ENCODE measurements at places on chromosomes 4 and X.

DNA sequence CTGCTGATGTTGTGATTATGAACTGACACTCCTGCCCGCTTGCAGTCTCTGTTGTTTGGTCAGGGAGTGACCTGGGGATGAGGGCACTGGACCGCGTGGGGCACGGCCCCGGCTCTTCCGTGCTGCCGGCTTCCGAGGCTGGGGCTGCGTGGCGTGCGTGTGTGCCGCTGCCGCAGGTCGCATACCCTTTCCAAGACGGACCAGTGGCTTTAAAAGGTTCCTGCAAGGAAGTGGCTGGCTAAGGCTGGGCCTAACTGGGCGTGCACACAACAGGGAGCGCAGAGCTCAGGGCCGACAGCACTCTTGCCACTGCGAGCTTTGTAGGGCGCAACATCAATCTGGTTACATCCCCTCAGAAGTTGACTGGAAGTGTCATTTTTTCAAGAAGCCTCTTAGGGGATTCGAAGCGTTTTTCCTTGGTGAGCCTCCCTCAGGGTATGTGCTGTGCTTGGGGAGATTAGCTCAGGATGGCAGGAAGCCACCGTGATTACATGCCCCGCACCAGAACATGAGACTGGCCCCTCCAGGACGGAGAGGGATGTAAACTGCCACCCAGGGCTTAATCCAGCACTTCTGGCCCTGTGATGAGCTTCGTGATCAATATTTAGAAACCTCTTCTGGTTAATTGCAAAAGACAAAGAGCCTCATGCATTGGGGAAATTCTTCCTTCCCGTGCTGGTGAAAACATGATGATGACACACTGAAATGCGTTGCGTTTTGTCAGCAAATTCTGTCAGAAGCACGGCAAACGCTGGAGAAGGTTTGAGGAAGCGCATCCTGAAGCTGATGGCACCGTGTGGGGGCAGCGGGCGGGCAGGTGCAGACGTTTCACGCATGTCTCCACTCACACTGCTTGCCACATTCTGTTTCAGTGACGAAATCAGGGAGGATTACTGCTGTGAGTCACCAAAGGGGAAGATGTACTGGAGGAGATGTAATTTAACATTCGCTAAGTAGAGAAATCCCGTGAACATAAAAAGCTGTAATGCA is 11.1 kb downstream of the MAEA start:
- no peak for DNase-seq

GRCh38 chrX:37779857-37780256 is at the start of gene CYBB:
CYBB (plus strand) TSS chrX:37780059; CDS start chrX:37780078, 19 bp downstream.
- DNase-seq: no peak

DNA sequence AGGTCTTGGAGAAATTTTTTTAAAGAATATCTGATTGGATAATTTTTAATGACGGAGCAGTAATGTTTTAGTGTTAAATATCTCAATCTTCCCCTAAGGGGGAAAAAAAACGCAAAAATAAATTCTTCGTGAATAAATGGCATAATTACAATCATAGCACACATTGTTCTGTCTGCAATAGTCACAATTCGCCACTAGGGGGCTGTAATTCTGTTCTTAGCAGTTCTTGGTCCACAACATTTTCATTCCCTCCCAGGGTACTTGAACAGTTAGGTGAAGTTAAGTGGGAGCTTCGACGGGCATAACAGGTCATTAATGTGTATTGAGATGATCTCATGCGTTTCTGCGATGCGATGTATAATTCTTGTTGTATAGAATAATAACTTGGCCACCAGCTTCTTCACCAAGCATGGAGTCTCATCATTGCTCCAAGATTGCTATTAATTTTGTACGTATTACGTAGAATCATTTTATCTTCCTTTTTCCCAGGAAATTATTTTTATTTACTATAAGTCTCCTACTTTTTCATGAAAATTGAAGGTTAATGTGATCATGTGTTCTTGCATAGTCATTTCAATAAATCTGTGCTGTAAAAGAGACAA is 27.2 kb downstream of the HTR2C start:
- no peak for DNase-seq

DNA sequence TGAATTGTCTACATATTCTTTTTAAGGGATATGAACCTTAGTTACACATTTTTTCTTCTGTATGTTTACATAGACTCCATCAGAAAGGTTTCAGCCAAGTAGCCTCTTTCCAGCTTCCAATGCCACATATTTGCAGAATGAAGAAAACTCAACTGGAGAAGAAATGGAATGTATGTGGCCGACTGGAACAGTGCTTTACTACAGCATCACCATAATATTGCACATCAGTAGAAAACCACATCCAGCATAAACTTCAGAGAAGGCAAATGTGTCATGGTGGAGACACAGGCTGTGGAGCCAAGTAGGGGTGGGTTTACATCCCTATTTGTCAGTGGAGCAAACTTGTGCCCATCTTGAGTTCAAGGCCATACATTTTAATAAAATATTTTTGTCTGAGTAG is 204.8 kb upstream of the LDB2 start:
- no peak for DNase-seq

DNA sequence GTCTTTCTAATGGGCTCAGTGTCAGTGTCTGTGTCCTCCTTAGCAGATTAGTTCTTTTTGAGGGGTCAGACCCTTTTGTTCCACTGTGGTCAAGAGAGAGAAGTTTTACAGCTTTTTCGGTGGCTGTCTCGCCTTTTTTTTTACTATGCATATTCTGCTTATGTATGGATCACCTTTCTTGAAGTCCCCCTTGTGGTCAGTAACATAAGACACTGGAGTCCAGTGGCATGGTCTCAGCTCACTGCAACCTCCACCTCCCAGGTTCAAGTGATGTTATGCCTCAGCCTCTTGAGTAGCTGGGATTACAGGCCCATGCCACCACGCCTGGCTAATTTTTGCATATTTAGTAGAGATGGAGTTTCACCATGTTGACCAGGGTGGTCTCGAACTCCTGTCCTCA is 54.0 kb upstream of the PGRMC2 start:
- DNase-seq: no peak

- DNase-seq: peak; percentile 30
Measured at GRCh38 chr4:127965803-127966175, 583 bp downstream of the ABHD18 start.

DNA sequence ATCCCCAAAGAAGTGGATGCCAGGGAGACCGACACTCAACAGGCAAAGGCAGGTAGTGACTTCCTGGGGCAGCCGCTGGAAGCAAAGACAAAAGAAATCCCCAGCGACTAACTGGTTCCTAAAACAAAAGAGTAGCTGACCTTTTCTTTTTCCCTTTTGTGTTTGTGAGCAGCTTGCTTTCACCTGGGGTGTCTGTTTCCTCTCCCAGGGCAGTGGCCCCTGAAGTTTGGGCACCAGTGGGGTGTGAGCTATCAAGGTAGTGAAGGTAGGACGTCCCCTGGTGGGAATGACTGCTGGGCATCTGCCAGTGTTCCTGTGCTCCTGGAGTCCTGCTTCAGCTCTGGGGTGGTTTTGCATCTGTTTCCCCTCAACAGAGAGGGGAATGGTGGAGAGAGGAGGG is 41.6 kb upstream of the STIM2 start:
- DNase-seq: no peak

DNA sequence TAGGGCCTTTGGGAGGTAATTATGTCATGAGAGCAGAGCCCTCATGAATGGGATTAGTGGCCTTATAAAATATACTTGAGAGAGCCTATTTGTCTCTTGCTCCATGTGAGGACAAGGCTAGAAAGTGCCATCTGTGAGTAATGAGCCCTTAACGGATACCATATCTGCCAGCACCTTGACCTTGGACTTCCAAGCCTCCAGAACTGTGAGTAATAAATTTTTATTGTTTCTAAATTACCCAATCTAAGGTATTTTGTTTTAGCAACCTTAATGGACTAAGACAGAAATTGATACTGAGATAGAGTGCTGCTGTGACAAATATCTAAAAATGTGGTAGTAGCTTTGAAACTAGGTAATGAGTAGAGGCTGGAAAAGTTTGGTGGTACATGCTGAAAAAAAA is 285.0 kb upstream of the DIPK2B start:
- DNase-seq: no peak

GRCh38 chrX:97074400-97074799 is 190.7 kb downstream of the RPA4 start:
- DNase-seq: no peak

DNA sequence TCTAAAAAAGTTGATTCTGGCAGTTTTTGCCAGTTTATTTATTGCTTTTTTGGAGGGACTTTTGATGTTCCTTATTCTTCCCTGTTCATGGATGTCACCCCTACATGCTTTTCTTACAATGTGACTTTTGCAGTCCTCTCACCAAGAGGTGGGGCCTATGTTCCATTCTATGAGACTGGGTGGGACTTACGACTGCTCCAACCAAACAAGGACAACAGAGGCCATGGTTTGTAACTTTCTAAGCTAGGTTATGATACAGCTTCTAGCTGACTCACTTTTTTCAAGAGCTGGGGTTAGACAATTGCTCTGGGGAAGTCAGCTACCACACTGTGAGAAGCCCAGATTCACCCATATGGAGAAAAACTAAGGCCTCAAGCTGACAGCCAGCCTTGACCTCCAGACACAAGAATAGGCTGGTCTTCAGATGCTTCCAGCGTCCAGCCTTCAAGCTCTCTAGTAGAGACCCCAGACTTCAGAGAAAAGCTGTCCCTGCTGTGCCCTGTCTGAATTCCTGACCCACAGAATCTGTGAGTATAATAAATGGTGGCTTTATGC is 39.5 kb downstream of the ENOPH1 start:
- DNase-seq: no peak

Data from stimulated activated CD8-positive, alpha-beta memory T cell treated with anti-CD3 and anti-CD28 coated beads, Interleukin-7, amount 100 ng/mL, for 1 hour (primary cell).